ENCODE measurements at places on chromosomes 7 and 10.

DNA sequence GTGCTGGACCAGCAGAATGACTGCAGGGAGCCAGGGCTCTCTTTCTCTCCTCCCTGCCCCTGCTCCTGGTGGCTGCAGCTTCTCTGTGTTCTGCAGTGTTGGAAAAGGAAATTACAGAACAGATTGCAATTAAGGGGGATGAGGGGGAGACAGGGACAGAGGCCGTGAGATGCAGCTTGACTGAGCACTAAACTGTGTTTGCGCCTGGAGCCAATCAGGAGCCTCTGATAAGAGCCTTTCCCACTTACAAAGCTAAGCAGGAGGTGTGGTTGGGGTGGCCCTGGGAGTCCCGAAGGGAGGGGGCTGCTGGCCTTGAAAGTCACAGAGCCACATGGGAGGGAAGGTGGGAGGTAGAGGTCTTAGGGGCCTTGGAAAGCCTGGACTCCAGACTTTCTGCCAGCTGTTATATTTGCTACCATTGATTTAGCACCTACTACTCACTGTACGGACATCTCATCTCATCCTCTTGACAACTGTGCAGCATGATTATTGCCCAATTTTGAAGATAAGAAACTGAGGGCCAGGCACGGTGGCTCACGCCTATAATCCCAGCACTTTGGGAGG, 26.7 kb downstream of the TRIM8 start:
- DNase-seq: no peak

DNA sequence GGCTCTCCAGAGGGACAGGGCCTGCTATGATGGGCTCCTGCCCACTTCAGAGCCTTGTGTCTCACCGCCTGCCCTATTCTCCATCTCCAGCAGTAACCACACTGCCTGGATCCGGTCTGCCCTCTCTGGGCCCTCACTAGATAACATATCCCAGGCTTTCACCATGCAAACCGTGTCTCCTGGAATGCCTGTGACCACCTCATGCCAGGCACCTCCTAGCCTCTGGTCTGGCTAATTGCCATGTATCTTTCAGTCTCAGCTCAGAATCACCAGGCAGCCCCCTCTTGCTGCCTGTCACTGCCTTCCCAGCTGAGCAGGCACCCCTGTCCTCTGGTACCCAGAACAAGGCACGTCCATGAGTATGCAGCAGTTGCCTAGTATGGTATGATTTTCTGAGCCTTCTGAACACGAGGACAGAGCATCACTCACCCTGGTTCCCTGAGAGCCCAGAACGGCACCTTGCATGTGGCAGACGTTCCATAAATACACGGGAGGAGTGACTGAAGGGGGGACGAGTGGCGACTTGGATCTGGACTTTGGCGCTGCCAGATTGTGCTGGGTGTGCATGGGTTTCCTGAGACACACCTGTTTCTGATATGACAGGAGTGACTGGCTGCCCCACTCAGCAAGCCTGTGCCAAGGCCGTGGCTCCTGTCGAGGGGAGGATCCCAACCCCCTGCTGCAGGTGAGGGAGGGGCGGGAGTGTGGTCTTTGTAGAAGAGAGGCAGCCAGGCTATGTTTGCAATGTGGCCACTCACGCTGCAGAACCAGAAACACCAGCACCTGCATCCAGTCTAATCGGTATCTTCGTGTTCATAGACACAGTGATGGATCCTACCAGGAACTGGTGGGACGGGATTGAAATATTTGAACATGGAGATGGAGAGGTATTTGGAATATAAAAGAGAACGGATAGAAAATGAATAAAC, 95.2 kb downstream of the VOPP1 start:
- DNase-seq: no peak

DNA sequence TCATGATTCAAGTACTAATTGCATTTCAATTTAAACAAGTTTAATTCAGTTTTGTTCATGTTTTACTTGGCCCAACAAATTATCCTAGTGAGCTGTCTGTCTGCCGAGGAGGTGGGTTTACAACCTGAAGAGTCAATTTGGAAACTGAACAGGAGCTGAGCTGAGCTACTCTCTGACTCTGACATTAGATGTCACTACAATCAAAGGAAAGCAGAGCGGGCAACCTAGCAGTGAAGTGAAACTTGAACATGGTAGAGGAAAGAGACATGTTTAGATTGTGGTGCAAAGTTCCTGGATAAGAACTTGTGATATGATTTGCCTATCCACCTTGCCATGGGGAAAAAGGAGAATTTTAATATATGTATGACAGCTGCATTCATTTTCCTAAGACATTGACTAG, 9.6 kb upstream of the AGR3 start:
- peak; percentile 33 for DNase-seq

DNA sequence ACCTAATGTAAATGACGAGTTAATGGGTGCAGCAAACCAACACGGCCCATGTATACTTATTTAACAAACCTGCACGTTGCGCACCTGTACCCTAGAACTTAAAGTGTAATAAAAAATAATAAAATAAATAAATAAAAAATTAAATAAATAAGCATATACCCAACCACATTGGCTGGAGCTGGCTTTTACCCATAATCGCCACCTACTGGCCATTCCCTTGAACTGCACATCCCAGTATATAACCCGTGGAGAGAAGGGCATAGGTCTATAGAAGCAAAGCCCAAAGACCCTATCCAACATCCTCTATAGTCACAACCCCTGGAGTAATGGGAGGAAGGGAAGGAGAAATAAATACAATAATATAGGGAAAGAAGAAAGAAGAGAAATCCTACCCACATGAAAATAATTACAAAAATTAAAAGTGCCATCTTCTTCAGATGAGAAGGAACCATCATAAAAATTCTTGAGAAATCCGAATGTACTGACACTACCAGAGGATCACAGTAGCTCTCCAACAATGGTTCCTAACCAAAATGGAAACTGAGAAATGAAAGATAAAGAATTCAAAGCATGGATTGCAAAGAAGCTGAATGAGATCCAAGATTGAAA, 65.6 kb downstream of the TWIST1 start:
- DNase-seq: no peak

- no peak for DNase-seq
Measured at GRCh38 chr10:113473851-113474250, 79.0 kb upstream of the HABP2 start.

- no peak for DNase-seq
Measured at GRCh38 chr7:47373871-47374451, 207.9 kb downstream of the TNS3 start.

GRCh38 chr10:3222626-3223025, 50.0 kb upstream of the PITRM1 start:
- no peak for DNase-seq

DNA sequence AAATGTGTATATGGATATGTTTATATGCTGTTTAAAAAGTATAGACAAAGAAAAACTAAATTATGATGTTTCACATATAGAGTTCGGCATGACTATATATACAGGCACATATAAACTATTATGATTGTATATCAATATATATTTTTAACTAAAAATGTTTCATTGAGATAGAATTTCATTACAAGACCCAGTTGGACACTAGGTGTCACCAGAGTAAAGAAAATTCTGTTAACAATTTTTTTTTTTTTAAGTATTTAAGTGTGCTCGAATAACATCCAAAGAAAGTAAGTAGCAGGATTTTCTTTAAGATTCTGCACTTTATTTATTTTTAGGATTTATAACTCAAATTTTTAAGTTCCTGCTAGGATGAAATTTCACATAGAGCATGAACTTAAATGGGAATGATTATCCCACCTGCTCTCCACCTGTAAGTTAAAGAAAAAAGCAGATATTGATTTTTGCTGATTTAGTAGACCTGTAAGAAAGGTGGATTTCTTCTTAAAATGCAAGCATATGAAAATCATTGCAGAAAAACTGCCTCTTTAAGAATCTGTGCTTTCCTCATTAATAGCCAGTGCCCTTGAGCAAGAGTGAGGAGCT, 961.5 kb downstream of the PCDH15 start:
- no peak for DNase-seq

- DNase-seq: no peak
Measured at GRCh38 chr10:22159180-22159579, 58.6 kb downstream of the EBLN1 start.

DNA sequence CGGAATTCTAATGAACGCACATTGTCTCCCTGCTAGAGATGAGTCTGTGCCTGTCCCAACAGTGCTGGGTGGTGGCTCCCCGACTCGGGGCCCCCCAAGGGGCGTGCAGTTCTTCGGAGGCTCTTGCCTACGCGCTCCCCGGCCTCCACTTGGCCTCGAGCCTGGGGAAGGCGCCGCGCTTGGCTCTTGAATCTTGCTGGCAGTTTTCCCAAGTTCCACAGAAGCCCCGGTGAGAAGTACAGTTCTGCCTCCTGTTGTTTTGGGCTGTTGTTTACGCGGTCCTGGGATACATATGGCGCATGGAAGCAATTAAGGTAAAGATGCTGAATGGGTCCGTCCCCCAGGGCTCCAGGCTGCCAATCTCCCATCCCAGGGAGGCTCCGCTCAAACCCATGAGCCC, 32.6 kb upstream of the UNCX start:
- no peak for DNase-seq

DNA sequence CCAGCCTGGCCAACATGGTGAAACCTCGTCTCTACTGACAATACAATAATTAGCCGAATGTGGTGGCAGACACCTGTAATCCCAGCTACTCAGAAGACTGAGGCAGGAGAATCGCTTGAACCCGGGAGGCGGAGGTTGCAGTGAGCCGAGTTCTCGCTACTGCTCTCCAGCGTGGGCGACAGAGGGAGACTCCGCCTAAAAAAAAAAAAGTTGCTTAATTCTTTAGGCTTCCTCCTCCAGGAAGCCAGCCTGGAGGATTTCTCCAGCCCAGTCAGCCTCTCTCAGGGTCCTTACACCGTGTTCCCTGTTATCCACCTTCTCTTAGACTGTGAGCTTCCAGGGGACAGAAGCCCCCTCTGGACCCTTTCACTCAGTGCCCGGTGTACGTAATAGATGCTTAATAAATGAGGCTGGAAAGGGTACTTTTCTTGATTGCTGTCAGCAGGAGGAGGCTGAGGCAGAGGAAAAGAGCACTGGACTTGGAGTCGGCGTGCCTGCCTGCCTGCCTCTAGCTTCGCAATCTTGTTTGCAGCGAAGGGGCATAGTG, 16.4 kb upstream of the NODAL start:
- DNase-seq: no peak

DNA sequence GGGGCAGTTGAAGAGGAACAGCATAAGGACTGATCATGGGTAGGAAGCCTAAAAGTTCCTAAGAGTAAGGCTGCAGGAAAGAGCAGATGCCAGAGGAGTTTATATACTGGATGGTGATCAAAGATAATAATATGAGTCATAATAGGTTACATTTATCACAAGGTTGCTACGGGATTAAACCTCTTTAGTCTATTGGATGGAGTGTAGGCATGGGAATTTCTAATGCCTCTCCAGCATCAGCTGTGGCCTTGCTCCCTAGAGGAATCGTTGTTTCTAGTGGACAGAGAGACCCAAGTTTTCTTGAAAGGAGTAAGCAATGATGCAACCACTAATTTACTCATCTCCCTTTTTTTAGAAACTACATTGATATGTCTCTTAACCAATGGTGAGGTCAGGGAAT, 213.4 kb downstream of the GPR37 start:
- no peak for DNase-seq

- DNase-seq: no peak
Measured at GRCh38 chr10:68848806-68849205, 21.5 kb downstream of the STOX1 start.

- DNase-seq: peak; percentile 88
Measured at GRCh38 chr7:28768577-28769147, 189.5 kb downstream of the TRIL start.

DNA sequence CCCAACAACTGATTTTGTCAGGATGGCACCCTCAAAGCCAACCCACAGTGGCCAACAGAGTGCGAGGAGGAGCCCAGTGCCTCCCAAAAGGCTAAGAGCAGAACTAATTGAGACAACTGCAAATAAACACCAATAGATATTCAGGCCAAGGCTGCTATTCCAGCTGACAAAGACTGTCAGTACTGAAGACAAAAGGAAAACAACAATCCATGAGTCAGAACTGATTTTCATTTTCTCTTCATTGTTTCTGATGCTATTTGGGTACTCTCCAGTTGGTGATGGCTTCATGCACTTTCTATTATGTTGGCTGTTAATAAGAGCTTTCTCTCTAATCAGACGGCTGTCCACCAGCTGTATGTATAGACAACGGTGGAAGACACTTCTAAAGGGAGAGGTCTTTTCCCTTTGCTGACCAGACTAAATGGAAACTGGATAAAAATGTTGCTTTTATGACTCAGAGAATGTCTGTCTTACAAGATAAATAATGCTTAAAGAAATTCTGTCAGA, 515.9 kb downstream of the PARD3 start:
- peak; percentile 51 for DNase-seq

GRCh38 chr10:6423004-6423403, 157.1 kb downstream of the PRKCQ start:
- DNase-seq: no peak

DNA sequence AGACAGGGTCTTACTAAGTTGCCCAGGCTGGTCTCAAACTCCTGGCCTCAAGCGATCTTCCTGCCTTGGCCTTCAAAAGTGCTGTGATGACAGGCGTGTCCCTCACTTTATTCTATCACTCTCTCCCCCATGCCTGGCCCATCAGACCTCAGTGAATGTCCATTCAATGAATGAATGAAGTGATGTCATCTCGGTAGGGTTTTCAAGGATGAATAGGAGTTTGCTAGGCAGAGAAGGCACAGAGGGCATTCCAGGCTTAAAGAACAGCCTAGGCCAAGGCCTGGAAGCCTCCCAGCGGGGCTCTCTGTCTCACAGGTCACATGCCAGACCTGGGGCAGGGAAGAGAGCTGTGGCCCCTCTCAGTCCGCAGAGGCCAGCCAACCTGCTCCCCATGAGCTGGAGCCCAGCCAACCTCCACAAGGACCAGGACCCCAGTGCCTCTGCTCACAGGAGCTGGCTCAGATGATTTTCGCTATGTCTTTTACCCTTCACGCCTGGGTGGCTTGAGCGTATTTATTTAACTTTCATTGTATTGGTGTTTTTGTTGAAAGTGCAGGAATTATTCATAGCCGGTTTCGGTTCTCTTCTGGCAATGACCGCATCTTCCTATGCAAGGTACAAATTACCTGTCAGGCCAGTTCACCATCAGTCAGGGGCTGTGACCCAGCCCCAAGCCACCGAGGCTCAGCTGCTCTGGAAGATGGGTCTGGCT, 11.8 kb upstream of the TNRC18 start:
- no peak for DNase-seq

- no peak for DNase-seq
Measured at GRCh38 chr7:132100981-132101380, 475.3 kb downstream of the PLXNA4 start.

GRCh38 chr7:140562926-140563481, 77.6 kb downstream of the DENND2A start:
- no peak for DNase-seq

- no peak for DNase-seq
Measured at GRCh38 chr7:36708767-36709166, 15.5 kb downstream of the AOAH start.

DNA sequence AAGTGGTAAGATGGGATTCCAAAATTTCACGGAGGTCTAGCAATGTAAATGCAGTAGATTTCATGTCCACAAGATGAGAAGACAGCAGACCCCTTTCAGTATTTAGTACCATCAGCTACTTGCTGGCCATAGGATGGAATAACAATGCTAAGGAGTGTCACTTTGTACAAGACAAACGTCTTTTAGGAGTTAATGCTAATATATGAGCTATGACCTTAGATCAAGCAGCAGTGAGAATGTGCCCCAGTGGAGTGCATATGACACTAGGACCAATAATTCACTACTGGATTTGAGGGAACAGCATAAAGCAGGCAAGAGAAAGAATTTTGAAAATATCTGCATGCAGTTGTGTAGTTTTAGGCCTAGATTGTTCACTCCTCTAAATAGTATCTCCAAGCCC, 182.8 kb upstream of the ZNF804B start:
- DNase-seq: no peak

GRCh38 chr10:127873901-127874470, 18.8 kb downstream of the CLRN3 start:
- DNase-seq: no peak

Measured in skeletal muscle cell (primary cell).